Activated naive CD4-positive, alpha-beta T cell treated with anti-CD3 and anti-CD28 coated beads, Interleukin-2, amount 50 U/mL, for 72 hours (primary cell): ENCODE measurements at places on chromosomes 7 and 10. TPM values are rescaled to one million over a fixed set of nuclear protein-coding genes. Genes with fewer than 3 reads are reported as not detected.

DNA sequence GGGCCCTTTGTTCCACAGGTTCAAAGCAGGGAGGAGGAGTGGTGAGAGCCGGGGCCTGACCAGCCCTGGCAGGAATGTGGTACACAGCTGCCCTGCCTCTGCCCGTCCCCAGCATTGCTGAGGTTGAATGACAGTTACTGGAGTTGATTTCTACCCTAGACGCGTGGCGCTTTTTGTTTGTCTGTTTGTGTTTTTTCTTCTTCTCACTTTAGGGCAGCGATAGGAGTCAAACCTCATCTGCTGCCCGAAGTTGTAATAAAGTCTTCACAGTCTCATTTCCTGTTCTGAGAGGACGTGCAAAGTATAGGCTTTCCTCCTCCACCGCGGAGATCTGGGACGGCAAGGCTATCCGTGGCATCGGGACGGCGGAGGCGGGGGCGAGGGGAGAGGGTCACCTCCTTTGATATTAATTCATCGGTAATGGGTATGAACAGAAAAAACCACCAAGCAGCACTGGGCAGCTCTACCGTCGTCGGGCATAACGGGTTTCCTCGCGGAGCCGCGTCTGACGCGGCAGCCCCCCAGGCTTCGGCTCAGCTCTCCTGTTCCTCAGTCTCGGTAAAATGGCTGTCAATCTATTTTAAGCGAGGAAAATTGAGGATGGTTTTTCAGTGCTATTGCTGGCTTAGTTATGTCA lies 160.8 kb downstream of the LRMDA start:
- DNase-seq = no peak

DNA sequence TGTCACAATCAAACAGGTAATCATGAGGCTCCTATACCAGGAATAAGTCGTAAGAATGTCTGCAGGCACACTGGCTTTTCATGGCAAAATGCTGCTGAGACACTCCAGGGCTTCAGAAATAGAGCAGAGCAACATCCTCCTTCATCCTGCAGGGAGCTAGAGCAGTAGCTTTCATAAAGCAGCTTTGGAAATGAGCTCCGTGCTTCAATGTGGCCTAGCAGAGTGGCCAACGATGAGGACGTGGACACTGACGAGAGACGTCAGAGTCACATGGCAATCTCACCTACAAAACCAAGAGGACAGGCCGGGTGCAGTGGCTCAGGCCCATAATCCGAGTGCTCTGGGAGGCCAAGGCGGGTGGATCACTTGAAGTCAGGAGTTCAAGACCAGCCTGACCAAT lies 9.8 kb downstream of the COBL start:
- no peak for DNase-seq

SDHAF3 gene
- 19.7 TPM for total RNA-seq

GRCh38 chr10:31918671-31919409 lies 9.8 kb downstream of the ARHGAP12 start:
- no peak for DNase-seq

GRCh38 chr7:73577627-73578341 lies 595 bp downstream of the TBL2 start:
- no peak for DNase-seq

- no peak for DNase-seq
Measured at GRCh38 chr7:22654831-22655230, 72.2 kb upstream of the IL6 start.

DNA sequence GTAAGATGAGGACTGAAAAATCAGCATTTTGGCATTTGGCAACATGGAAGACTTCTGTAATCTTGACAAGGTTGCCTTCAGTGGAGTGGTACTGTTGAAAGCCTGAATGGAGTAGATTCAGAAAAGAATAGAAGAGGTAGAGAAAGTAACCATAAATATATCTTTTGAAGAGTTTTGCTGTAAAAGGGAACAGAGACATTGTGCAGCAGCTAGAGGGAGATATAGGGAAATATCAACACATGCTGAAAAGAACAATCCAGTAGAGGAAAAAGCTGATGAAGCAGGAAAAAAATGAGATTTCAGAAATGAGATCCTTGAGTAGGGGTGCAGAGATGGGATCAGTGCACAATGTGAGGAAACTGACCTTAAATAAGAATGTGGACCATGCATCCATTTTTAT lies 60.0 kb downstream of the RAPGEF5 start:
- DNase-seq = no peak

DNA sequence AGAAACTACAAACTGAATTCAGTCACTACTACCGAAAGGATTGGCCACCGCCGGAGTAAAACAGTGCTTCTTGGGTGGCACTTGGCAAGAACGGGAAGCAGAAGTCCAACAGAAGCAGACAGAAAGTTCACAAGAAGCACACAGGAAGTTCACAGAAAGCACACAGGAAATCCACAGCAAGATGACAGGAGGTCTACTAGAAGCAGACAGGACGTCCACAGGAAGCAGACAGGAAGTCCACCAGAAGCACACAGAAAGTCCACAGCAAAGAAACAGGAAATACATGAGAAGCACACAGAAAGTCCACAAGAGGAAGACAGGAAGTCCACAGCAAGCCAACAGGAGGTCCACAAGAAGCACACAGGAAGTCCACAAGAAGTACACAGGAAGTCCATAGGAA lies 399.2 kb upstream of the AUTS2 start:
- DNase-seq = no peak

HACD1 gene
- 1.8 TPM for total RNA-seq

WNT16 gene
- total RNA-seq = not detected

DNA sequence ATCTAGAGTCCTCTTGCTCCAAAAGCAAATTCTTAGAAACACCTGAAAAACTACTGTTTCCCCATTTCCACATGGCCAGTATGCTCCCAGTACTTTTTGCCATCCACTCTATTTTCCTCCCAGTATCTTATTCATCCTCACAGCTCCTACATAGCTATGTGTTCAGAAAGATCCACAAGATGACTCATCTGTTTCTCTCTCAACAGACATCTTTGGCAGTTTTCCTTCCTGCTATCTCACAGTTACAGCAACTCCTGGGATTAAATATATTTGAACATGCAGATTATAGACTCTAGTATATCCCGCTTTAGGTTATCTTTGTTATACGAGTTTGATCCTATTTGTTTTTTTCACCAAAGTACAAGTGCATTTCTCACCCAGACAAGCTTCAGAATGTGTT lies 675.6 kb upstream of the POT1 start:
- no peak for DNase-seq

EPHB6 gene
- 32.8 TPM for total RNA-seq

GRCh38 chr10:71998840-71999194 lies 34.6 kb downstream of the CHST3 start:
- no peak for DNase-seq

DNA sequence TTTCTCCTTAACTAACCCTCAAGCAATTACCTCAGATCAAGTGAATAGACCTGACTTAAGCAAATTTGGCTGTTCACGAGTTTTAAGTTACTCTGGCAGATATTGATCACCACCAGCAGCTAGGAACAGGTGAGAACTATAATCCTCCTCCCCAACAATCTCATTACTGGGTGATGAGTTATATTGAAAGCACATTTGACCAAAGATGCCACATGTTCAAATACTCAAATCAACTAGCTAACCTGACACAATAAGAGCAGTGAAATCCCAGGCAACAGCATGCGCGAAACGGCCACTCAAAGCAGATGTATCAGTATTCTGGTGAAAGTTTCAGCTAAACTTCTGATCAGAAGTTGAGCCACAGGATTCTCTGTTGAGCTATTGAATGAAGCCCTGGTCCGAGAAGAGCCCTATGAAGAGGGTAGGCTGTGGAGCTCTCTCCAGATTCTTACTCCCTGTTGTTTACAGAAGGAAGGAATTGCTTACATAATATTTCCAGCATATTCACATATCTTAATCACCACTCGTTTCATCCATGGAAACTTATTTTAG lies 52.6 kb downstream of the CAV1 start:
- DNase-seq = no peak

- DNase-seq = peak; percentile 16
Measured at GRCh38 chr10:79380946-79381721, 33.9 kb downstream of the PPIF start.

DNA sequence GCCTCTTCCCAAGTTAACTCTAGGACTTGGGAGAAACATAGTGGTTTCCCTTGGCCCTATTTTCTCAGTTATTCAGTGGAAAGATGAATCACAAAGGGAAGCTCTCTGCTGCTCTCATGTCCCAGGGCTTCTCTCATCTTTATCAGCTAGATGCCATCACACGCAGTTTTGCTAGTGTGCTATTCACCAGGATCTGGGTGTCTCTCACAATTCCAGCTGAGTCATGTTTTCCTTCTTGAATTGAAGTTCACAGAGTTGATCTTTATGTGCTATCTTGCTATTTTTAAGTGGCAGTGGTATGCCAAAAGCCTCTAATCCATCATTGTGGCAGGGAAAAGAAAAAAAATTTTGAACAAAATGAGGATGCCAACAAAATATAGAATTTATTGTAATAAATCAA lies 101.3 kb downstream of the TWIST1 start:
- no peak for DNase-seq

SLC26A3 gene
- not detected for total RNA-seq

DNA sequence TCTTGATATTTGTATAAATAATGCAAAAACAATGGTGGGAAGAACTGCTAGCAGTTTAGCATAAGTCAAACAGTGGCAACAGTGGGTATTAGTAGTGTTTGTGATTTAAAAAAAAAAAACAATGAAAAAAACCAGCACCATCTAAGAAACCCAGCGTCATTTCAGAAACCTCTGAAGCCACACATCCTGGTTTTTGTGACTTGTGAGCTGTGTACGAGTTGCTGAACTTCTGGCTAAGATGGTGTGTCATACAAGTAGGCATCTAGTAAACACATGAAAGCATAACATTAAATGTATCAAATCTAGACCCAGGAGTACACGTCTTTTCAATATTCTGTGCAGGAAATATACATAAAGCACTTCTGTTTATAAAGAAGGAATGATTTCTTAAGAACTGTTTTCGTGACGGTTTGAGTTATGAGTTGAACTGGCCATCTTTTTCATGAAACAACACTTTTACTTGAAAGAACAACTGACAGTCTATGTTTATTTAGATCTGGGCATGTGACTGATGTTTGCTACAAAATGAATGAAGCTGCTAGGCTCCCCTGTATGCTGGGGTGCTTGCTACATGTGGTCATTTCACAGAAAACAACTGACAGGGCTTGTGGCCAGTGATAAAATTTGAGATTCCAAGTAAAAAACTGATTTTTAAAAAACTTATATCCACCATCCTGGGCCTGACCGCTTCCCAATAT lies 143.5 kb downstream of the PIP4K2A start:
- DNase-seq = no peak

GRCh38 chr7:52962402-52963076 lies 72.9 kb upstream of the POM121L12 start:
- DNase-seq = no peak

DNA sequence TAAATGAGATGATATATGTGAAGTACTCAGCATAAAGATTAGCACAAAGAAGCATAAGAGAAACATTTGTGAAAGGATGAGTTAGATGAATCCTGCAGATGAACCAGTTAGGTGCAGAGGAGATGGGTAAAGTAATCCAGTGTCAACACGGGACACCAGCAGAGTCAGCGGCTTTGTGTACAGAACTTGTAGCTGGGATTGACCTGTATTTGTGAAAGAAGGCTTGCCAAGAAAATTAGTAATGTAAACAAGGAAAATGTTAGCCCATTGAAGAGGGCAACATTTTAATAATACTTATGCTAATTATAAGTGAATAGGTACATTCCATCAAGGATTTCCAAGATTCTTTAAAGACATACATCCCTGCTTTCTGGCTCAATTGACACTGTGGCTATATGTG lies 255.7 kb downstream of the PTEN start:
- DNase-seq = no peak

GRCh38 chr10:93745408-93746065 lies 12.2 kb upstream of the LGI1 start:
- DNase-seq = no peak

GRCh38 chr10:133439517-133440461 lies 14.0 kb upstream of the SCART1 start:
- no peak for DNase-seq

OR6V1 gene
- total RNA-seq = not detected

GRCh38 chr10:132459301-132460003 lies 62.5 kb downstream of the PWWP2B start:
- no peak for DNase-seq

SEMA4G gene
- 3.2 TPM for total RNA-seq

DNA sequence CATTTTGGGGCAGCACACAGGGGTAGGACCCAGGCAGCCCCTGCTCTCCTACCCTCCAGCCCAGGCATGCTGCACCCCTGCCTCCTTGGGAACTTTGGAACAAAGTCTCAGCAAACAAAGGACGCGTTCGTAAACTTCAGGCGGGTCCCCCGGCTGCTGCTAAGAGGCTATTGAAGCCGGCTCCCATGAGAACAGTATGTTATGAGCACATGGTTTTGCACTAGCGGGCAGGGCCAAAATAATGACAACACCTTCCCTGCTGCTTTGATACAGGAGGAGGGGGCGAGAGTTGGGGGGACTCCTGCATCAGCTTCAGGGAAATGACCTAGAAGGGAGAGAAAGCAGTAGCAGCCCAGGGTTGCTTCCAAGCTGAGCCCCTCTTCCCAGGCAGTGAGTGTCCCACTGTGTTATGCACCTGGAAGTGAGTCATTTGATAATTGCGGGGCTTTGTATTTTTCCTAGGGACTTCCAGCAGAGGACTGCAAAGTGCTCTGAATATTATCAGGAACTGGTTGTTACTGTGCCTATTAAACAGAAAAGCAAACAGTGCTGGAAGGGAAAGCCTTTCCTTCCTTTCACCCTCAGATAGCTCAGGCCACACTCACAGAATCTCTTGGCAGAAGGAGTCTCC lies 6.9 kb downstream of the ITPRIP start:
- no peak for DNase-seq

DNA sequence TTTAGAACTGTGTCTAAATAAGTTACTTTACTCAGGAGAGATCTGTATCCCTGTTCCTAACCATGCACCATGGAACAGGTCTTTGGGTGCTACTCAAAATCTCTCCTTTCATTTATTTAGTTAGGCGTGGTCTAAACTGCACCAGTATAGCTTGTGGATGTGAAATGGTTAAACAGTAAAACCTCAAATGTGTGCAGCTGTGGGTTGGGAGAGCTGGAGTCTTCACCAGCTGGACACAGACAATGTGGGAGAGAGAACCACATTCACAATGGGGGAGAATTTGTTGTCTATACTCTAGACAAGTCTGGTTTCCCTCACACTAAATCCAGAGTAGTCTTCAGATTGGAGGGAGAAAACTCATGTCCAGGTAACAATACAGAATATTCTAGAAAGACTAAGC lies 31.2 kb upstream of the IKZF1 start:
- no peak for DNase-seq

ZNF503 gene
- total RNA-seq = 0.93 TPM

DNA sequence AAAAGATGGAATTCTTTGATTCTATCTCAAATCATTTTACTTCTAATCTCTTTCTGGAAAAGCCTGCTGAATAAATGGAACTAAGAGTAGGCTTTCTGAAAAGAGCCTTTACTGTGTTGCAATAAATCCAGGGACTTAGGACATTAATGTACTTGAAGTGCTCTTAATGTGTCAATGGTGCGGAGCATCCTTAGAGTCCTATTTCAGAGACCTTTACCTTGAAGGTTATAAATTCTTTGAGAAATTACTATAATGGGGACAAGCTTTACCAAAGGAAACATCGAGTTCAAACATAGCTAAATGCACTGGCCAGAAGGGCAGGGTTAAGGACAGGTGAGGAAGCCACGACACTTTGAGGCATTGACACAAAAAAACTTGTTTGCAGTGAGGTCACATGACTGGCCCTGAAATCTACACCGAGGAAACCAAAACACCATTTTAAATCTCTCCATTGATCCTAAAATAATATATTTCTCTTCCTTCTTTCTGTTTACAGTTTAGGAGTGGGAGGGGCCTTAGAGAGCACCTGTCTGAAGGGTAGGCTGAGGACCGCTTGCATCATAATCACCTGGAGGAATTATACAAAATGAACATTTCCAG lies 48.1 kb upstream of the EXOC6 start:
- DNase-seq = no peak
